ENCODE measurements at places on chromosomes 6 and 20.

DNA sequence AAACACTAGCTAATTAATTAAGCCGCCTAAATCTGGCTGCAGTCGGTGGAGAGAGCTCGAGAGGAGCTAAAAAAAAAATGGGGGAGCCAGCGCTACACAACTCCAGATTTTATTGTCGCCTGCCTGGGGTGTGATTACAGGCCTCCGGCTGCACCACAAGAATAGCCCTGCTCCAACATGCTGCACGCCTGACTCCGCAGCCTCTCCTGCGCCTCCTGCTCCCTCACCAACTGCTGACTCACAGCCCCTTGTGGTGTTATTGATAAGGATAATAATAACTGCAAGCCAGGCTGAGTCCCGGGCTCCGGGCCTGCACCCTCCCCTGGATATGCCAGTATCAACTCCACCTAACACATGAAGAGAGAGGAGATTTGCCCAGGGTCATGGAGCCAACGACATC lies 16.8 kb downstream of the SIRPA start:
- DNase-seq = no peak

DNA sequence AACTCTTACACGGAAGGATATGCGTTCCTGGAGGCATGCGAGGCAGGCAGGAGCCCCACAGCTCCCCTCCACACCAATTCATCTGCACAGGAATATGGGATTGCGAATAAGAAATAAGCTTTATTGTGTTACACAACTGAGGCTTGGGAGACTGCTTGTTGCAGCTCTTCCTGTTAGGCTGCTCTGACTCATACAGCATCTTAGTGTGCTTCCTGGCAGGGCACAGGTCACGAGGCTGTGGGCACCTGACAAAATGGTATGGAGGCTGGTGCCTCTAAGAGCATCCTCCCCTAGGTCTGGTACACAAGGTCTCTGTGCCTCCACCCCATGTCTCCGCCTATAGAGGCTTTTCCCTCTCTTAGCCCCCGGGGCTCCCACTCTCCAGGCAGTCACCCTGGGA lies 6.8 kb downstream of the SLC22A3 start:
- DNase-seq = no peak

GRCh38 chr6:88008411-88008810 lies 39.2 kb upstream of the SPACA1 start:
- DNase-seq = no peak

GRCh38 chr6:104109806-104110205 lies 749.9 kb downstream of the HACE1 start:
- DNase-seq = no peak

DNA sequence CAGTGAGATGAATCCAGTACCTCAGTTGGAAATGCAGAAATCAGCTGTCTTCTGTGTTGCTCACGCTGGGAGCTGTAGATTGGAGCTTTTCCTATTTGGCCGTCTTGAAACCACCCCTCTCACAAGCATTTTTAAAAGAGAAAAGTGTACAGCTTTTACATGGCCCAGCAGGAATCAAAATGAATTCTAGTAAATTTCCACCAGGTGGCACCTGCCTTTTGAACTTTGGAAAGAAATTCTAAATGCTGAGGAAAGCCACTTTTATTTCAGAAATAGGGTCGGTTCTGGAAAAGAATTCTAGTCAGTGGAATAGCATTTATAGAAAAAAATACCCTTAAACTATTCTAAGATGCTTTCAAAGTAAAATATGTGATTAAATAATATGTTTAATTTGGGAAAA lies 647.8 kb downstream of the CD109 start:
- no peak for DNase-seq

DNA sequence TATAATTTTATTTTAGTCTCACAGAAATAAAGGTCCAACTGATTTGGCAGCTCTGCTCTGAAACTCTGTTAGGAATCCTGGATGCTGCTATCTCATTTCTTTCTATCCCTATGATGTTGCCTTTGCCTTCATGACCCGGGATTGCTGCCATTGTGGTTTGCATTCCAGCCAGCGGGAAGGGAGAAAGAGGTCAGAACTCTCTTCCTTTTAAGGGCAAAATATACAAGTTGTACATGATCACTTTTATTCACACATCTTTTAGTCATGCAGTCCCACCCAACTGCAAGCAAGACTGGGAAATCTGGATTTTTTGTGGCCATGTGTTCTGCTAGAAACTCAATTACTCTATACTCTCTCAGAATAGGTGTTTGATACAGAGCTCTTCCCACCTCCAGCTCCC lies 263.1 kb upstream of the ZFP64 start:
- no peak for DNase-seq

GRCh38 chr6:96811670-96812069 lies 25.6 kb downstream of the GPR63 start:
- DNase-seq = no peak

DNA sequence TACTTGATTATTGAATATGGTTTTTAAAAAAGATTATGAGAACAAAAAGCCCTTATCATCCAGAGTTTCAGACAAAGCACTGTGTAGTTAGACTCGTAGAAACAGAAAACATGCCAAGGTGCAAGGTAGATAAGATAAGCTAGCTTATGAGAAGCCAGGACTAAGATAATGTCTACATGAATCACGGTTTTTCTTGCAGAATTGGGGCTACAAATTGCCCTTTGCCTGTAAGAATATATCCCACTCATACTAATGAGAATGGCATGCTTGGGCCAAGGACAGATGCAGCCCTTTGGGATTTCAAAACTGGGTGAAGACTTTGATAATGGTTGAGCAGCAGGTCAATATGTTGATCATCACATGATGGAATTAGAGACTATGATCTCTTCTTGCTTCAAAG lies 165.3 kb upstream of the PREP start:
- DNase-seq = no peak

DNA sequence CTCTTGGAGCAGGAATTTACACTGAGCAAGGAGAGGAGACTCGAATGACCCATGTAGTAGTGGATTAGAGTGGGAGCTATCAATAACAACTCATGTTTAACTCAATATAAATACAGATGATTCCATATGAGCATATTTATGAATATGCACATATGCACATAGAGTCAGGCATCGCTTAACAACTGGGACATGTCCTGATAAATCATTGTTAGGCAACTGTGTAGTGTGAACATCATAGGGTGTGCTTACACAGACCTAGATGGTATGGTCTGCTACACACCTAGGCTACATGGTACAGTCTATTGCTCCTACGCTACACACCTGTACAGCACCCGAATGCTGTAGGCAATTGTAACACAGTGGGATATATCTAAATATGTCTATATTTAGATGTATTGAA lies 75.9 kb upstream of the RALGAPA2 start:
- DNase-seq = no peak

DNA sequence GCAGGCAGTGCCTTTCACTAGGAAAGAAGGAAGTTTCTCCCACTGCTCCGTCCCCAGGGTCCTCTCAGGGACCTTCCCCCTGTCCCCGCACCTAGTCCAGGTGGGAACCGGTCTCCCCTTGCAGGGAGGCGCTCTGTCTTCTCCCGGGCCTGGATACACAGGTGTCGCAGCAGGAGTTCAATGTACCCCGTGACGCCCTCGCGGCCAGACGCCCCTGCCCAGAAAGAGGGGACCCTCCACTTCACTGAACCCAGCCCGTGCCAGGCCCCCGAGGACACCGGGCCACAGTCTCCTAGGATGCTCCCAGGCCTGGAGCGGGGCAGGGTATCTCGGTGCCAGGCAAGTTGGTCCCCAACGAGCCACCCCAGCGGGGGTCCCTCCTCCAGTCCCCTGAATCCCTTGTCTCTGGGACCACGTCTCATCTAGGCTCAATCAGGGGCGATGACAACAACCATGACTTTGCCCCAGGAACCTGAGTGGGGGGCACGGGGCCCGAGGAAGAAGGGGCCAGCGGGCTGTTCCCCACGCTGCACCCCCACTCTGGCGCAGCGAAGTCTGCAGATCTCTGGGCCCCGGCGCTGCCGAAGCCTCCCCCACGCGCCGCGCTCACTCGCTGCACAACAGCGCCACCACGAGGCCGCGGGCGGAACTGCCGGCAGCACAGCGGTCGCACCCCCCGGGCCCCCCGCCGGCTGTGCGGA lies 103.0 kb downstream of the EDN3 start:
- DNase-seq = peak; percentile 63

- DNase-seq = no peak
These were observed 89.3 kb upstream of the EEF1E1 start for GRCh38 chr6:8191629-8192028.

DNA sequence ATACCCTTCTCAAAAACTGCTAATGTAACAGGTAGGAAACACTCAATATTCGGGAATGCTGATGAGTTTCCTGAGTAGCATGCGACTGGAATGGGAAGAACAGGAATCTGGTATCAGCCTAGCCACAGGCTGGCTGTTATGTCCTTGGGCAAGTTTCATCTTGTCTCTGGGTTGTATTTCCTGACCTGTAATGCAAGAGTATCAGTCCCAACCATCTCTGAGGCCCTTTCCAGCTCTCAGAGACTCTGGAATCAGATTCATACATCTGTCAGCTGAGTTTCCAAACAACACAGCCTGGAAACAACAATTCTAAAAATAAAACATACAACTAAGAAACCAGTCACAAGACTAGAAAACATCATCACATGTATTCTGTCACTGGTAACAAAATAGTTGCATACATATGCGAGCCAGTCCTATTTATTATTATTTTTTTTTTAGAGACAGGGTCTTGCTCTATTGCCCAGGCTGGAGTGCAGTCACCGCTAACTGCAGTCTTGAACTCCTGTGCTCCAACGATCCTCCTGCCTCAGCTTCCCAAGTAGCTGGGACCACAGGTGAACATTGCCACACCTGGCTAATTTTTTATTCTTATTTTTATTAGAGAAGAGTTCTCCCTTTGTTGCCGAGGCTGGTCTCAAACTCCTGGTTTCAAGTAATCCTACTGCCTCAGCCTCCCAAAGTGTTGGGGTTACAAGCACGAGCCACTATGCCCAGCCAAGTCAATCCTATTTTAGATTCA lies 16.7 kb upstream of the TFAP2A start:
- DNase-seq = no peak

GRCh38 chr20:40767615-40767924 lies 78.5 kb upstream of the MAFB start:
- DNase-seq = no peak

DNA sequence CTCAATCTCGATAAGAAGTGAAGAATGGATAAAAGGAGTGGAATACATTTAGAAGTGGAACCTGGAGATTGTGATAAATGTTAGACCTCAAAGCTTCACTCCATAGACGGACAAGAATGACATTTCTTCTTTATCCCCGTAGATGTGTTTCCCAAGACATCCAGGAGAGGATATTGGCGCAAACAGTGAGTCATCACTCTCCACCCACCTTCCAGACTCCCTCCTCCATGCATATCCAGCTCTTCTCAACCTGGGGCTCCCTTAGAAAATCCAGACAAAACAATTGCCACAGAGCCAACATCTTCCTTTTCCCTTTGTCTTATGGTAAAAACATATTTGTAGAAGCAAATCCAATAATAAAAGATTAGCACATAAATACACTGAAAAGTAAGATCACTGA lies 586.1 kb downstream of the PTPRT start:
- DNase-seq = no peak

DNA sequence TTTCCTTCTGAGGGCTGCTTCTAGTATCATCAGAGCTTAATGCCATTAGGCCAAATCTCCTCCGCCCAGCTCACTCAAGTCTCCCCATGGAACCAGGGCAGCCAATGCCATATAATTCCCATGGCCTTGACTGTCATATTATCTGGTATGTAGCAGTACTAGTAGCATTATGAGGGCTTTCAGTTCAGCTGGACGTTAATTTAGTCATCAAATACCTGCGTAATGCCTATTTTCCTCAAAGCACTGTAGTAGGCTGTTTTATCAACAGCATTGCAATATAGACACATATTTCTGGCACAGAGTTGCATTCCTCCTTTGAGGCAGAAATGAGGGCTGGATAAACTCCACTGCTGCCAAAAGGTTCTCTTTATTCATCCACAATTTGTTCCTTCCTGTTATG lies 1.7 kb downstream of the KCTD20 start:
- no peak for DNase-seq

- DNase-seq = no peak
These were observed 3.1 kb upstream of the CABLES2 start for GRCh38 chr20:62409931-62410745.

GRCh38 chr20:38230957-38231526 lies 29.5 kb downstream of the KIAA1755 start:
- no peak for DNase-seq

DNA sequence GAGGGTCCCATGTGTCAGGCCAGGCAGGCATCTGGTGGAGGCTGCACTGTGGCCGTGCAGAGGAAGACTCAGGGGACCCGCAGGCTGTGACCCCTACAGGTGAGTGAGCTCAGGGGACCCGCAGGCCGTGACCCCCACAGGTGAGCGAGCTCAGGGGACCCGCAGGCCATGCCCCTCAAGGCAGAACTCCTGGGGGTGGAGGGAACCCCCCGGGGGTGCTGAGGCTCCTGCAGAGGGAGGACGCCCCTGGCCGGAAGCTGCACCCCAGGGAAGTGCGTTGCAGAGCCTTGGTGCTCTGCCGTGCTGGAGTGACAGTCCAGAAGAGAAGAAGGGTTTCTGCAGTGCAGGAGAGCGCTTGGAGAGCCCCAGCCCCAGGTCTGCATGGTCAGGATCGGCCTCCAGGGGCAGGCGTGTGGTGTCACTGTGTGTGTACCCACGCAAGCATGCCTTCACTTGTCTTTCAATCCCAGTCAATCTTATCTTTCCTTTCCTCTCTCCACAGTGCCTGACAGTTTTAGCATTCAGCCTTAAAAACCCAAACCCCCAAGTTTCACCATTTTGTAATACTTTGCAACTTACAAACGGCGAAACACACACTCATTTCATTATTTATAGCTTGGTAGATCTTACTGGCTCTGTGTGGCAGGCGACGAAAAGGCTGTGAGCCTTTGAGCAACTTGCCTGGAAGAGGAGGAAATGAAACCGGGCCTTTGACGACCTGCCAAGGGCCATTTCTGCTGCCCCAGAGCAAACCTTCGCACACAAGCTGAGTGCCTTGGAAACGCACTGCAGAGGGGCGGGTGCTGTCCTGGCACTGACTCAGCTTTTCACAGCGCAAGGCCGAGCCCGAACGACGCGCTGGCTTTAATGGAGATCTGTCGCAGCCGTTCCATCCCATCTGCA lies 101.4 kb upstream of the AGPAT4 start:
- DNase-seq = no peak

- no peak for DNase-seq
These were observed 104.0 kb upstream of the SIRPG start for GRCh38 chr20:1761598-1761997.

- DNase-seq = no peak
These were observed 38.1 kb upstream of the THBS2 start for GRCh38 chr6:169291646-169292337.

- DNase-seq = no peak
These were observed 5.0 kb downstream of the PYGB start for GRCh38 chr20:25252686-25253421.

- DNase-seq = no peak
These were observed 1.1 kb upstream of the DCBLD1 start for GRCh38 chr6:117481278-117481925.

Data from stimulated activated CD4-positive, alpha-beta T cell treated with anti-CD3 and anti-CD28 coated beads, Interleukin-12 subunit alpha, Interleukin-12 subunit beta, amount 100 ng/mL, for 24 hours (primary cell).